ENCODE measurements at places on chromosomes 4 and X.
A peak's percentile ranks its signal among the peaks of the same experiment; 100 is the strongest.

- no peak for DNase-seq
Observed at GRCh38 chr4:110508827-110509710, 33.1 kb downstream of the ENPEP start.

DNA sequence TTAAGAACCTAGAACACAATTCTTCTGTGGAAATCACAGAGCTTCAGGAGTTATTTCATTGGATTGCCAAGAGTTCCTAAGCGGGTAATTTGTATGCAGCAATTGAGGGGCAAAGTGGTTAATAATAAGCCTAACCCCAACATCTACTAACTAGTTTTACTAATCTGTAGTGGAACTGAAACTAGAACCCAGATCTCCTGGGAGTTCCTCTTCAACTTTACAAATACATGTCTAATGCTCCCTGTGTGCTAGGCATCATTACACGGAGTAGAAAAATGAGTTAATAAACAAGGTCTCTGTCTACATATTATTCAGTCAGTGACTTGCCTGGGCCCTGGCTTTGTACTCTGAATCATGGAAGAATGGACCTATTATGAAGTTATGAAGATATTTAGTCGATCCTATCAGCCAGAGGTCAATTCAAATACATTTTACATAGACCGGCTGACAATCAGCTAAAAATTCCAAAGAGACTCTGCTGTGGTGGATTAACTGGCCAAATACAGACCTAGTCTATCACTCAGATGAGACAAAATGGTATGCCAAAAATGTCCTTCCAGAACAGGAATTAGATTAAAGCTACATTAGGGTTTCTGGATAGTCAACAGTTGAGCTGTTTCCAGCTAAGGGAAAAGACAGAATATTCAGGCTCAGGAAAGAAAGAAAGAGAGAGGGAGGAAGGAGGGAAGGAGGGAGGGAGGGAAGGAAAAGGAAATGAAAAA, 326.0 kb downstream of the FBXW7 start:
- no peak for DNase-seq

DNA sequence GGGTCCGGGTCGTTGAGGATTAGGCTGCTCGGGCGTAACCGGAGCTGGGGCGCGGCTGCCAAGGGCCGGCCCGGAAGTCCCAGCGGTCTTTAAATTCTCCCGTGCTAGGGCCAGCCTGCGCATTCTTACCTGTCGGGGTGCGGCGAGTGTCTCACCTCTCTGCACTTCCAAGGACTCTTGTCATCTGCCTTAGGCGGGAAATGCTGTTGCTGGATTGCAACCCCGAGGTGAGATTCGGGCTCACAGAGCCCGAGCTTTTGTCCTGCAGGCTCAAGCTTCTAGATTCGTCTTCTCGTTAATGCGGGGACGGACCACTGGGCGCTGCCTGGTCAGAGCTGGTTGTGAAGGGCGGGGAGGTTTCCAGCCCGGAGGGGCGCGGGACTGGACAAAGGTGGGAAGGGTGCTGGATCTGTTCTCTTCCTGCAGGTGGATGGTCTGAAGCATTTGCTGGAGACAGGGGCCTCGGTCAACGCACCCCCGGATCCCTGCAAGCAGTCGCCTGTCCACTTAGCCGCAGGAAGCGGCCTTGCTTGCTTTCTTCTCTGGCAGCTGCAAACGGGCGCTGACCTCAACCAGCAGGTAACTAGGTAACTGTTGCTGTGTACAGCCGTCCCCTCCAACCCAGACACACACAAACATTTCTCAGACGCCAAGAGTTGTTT, at the start of gene ANKRD37:
Gene ANKRD37, plus strand, starts transcription at position 118 of the 662 bp plus-strand sequence. Its CDS starts 83 bp downstream, at position 201.
- no peak for DNase-seq

DNA sequence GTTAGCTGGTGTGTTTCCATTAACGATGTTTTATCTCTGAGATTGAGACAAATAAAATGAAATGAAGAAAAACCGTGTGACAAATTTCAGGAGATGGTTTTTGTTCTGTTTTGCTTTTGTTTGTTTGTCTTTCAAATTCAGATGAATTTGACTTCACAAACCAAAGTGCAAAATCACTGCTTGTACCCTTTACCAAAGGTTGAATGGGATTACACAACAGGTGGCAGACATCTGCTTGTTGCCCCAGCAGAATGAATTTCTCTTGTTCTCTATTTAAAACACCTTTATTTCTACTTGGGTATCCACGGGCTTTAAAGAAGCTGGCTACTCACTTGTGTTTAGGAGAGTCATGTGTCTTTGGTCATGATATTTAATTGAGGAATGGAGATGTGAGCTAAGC, 239.7 kb upstream of the CLNK start:
- DNase-seq: no peak

- no peak for DNase-seq
Observed at GRCh38 chrX:74546984-74547383, 67.4 kb downstream of the RLIM start.

DNA sequence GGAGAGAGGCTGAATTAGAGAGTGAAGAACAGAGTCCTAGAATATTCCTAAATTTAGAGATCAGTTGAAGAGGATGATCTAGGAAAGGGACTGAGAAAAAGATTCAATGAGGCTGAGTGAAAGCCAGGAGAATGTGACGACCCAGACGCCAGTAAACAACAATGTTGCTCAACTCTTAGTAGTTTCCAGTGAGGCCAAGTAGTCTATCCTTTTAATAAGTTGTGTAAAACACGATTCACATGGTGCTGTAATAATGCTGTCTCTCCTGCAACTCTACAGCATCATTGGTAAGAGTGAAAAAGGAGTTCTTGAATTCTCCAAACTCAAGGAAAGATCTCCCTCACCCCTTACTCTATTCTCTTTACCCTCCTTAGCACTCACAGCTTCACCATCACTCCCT, 140.3 kb downstream of the CFAP299 start:
- DNase-seq: no peak

GRCh38 chr4:1469607-1470392, 63.6 kb upstream of the NKX1-1 start:
- no peak for DNase-seq

- no peak for DNase-seq
Observed at GRCh38 chr4:153494562-153494961, 28.4 kb downstream of the TMEM131L start.

DNA sequence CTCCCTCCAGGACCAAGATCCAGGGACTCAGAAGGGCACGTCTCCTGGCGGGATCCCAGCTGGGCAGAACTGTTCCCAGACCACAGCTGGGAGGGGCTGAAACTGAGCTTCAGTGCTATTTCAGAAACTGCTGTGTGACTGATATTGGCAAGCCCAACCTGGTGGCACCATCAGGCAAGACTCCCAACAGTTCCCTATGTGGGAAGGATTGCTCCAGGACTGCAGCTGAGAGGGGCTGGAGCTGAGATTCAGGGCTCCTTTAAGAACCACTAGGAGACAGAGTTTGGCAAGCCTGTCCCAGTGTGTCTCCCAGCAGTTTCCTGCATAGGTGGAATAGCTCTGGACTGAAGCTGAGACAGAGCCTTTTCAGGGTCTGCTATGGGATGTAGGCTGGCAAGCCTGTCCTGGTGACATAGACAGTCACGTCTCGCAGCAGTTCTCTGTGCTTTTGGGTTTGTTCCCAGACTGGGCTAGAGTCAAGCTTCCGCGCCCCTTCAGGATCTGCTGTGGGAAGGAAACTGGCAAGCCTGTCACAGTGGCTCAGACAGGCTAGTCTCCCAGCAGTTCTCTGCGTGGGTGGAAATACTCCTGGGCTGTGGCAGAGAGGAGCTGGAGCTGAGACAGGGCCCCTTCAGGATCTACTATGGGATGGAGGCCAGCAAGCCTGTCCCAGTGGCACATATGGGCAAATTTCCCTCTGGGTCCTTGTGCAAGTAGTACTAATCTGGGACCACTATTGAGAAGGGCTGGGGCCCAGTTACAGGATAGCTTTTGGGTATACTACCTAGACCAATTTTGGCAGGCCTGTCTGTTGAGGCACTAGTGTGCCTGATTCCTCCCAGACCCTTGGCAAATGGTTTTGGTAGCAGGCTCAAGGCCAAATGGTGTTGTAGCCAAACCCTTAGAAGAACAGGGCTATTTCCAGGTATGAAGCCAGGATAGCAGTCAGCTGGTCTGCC, 20.2 kb upstream of the MED14 start:
- peak; percentile 34 for DNase-seq

DNA sequence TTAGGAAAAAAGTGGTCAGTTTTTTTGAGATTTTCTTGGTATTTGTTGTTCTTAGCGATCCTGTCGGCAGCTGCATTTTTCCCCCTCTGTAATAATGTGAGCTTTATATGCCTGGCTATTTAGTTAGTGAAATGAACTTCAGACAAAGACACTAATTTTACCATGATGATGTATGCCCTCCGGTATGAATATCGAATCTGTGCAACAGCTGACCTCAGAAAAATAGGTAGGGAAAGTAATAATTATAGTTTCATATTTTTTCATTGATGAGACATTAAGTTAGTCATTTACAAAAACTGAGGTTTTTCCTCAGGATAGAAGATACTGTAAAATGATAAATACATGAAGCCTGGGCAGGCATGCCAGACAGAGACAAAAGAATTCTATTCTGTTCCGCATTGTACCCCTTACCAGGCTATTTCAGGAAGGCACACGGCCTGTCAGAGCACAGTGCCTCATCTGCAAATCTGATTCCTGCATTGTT, 155.8 kb downstream of the SHROOM3 start:
- no peak for DNase-seq

DNA sequence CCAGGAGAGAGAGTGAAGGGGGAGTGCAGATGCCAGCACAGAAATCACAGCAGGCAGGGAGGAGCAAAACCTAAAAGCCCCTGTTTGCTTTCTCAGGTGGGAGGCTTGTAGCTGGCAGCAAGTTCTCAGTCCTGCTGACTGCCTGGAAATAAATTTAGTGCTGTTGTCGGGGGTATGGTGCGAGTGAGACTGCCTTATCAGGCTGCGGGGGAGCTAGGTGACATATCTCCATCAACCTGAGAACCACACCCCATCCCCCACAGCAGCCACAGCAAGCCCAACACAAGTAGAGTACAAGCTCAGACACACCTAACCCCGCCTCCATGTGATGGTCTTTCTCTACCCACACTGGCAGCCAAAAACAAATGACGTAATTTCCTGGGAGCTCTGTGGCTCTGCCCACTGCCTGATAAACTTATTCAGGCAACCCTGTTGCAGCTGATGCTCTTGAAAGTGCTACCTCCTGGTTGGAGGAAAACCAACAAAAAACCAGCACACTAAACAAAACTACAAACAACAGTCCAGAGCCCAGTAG, 953.4 kb upstream of the NDST4 start:
- no peak for DNase-seq

- no peak for DNase-seq
Observed at GRCh38 chrX:77937291-77937690, 26.8 kb downstream of the ATP7A start.

- DNase-seq: no peak
Observed at GRCh38 chrX:41515376-41515775, 68.2 kb downstream of the NYX start.

DNA sequence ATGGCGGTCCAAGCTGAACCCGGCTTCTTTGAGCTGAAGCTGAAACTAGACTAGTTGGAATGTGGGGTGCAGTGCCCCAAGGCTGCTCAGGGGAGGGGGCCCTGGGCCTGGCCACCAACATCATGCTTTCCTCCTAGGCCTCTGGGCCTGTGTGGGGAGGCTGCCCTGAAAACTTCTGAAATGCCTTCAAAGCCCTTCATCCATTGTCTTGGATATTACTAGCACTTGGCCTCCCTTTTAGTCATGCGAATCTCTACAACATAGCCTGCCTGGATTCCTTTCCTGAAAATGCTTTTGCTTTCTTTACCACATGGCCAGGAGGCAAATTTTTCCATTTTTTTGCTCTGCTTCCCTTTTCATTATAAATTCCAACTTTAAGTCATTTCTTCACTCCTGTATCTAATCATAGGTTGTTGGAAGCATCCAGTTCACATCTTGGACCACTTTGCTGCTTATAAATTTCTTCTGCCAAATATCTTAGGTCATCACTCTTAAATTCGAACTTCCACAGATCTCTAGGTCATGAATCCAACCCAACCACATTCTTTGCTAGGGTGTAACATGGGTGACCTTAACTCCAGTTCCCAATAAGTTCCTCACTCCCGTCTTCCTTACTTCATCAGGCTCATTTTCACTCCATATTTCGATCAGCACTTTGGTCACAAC, 103.4 kb downstream of the DDIT4L start:
- DNase-seq: no peak
